ENCODE measurements at places on chromosomes 1 and 21.

GRCh38 chr1:150162862-150163706 lies 13.4 kb downstream of the PLEKHO1 start:
- DNase-seq, result peak; percentile 98

DNA sequence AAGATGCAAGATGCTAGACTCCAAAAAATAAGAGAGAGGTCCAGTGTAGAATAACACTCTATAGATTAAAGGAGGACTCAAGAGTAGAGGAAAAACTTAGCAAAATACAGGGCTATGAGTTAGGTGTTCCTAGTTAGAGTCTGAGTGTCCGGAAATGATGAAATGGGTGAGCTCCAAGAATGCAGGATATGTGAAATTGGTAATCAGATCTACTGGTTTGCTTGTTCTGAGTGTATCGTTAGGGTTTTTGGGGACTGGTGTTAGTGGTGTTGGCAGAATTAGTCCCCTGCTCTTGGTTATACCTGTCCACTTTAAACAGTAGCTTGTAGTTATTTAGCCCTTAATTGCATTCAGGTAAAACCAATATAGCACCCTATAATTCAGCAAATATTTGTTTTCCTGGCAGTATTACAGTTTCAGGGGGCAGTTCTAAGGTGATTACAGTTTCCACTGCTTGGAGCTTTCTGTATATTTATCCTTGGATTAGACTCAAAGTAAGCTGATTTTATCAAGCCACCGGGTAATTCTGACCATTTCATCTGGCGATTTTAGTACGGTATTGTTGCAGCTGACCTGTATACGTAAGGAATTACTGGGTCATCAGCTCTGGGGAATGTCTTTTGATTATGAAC lies 332.7 kb downstream of the CHRM3 start:
- no peak for DNase-seq

DNA sequence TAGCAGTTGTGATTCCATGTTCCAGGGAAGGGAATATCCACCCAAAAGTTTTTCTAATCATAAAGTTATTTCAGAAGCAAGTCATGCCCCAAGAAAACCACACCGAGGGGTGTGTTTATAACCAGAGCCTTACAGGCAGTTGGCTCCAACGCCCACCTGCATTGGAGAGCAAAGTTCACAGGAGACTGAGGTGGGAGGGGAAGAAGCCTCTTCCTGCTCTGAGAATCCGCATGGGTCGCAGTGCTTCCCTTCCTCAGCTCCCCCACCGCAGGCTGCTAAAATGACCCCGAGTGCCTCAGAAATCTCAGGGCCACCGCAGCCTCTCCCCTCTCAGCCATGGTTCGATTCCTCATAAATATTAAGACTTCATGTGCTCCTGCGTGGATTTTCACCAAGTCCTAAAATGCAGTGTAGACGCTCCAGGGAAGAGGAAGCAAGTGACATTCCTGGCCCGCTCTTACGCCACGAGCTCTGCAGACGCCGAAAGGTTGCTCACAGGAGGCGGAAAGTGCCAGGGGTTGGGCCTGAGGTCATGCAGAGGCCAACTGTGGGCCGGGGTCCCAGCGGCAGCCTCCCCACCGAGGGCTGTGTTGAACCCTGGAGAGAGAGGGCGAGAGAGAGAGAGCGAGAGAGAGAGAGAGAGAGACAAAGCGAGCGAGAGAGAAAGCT lies 13.4 kb upstream of the SPSB1 start:
- no peak for DNase-seq

DNA sequence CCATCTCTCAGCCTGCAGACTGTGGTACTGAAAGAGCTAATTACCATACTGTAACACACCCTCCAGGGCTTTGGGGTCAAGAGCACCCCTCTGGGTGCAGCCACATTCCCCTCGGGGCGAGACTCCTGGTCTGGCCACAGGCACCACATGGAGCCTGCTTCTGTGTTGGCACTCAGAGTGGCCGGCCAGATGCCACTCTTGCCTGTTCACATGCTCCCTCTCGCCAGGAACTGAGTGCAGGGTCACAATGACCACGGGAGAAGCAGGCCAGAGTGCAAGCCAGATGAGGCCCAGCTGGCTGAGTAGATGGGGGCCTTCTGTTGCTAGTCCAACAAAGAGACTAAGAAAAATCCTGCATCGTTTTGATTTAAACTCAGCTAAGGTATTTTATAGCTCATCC lies 864.0 kb downstream of the KCNT2 start:
- no peak for DNase-seq

GRCh38 chr1:92029241-92029922 lies 403 bp upstream of the EPHX4 start:
- DNase-seq, result no peak

GRCh38 chr1:45005761-45006160 lies 5.4 kb downstream of the HECTD3 start:
- no peak for DNase-seq
